ENCODE measurements at places on chromosomes 4 and X. TPM values are rescaled to one million over a fixed set of nuclear protein-coding genes. Genes with fewer than 3 reads are reported as not detected.

The PAGE2 gene
- not detected for total RNA-seq

The TMEM271 gene
- total RNA-seq = not detected

The SRP72 gene
- 76.9 TPM for total RNA-seq

The TIMM8A gene
- not detected for total RNA-seq

DNA sequence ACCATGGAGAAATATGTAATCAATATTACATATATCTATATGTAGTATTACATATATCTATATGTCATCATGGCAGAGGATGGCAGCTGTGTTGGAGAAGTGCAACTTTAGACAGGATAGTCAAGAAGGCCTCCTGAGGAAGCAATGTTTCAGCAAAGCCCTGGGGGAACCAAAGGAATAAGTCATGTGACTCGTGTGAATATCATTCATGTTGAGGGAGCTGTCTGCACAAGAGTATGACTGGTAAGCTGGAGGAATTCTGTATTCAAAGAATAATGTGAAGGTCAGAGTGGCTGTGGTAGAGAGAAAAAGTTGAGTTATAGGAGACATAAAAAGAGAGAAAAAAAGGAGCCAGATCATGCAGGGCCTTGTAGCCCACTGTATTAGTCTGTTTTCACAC is 92.9 kb upstream of the EDNRA start:
- DNase-seq = no peak

DNA sequence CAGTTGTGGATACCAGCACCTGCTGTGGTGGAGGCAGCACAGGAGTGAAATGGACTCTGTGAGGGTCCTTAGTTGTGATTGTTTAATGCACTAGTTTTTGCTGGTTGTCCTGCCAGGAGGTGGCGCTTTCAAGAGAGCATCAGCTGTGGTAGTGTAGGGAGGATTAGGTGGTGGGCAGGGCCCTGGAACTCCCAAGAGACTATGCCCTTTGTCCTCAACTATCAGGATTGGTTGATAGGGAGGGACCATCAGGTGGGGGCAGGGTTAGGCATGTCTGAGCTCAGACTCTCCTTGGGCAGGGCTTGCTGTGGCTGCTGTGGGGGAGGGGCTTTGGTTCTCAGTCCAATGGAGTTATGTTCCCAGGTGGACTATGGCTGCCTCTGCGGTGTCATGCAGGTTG is 121.9 kb downstream of the RRAGB start:
- no peak for DNase-seq

- no peak for DNase-seq
Measured at GRCh38 chrX:106341823-106342222, 173.7 kb downstream of the PWWP3B start.

DNA sequence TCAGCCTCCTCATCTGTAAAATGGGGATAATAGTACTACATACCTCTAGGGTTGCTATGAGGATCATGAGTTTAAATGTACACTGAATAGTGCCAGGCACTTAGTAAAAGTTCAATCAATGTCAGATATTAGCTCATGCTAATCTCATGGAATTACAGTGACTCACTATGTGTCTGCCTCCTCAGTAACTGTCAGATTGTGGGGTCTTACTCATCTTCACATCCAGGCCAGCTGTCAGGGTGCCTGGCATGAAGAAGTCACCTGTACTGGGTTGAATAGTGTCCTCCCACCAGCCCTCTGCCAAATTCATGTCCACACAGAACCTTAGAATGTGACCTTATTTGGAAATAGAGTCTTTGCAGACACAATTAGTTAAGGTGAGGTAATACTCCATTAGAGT is 54.3 kb upstream of the STIM2 start:
- DNase-seq = no peak

GRCh38 chr4:7559741-7560395 is 125.1 kb upstream of the PSAPL1 start:
- no peak for DNase-seq

DNA sequence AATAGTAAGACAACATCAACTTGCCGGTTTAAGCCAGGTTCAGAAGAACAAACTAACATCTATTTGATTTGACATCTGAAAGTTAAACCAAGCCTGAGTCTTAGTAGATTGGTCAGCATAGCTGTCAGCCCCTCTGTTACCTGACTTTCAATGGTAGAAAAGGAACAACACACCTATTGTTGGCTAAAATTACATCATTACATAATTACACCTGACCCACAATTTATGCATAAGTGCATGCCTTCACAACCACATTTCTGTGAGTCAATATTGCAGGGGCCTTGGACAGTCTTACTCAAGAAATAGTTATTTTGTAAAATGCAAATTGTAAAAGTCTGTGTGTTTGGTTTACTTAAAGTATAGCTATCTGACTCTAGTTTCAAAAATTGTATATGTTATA is 36.2 kb downstream of the EGFL6 start:
- DNase-seq = no peak

GRCh38 chr4:138399081-138399480 is 156.9 kb upstream of the SLC7A11 start:
- no peak for DNase-seq

DNA sequence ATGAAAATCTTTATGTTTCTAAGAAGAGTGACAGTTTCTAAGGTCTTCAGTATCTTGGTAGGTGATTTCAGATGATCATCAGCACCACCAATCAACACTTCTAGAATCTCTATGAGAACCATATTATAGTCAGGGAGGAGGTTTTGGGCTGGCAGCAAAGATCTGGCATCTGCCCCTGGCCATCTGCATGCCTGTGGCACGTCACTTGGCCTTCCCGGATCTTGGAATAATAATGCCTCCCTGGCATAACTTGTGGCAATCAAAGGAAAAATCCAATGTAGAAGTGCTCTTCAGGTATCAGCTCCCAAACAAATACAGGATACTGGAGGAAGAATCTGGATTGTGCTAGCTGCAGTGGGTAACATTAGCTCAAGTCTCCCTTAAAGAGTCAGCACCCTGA is 57.3 kb downstream of the RASL11B start:
- DNase-seq = no peak

GRCh38 chrX:153877571-153878261 is 8.3 kb downstream of the L1CAM start:
- DNase-seq = no peak

- no peak for DNase-seq
Measured at GRCh38 chrX:135454816-135455215, 33.1 kb downstream of the SMIM10L2A start.

DNA sequence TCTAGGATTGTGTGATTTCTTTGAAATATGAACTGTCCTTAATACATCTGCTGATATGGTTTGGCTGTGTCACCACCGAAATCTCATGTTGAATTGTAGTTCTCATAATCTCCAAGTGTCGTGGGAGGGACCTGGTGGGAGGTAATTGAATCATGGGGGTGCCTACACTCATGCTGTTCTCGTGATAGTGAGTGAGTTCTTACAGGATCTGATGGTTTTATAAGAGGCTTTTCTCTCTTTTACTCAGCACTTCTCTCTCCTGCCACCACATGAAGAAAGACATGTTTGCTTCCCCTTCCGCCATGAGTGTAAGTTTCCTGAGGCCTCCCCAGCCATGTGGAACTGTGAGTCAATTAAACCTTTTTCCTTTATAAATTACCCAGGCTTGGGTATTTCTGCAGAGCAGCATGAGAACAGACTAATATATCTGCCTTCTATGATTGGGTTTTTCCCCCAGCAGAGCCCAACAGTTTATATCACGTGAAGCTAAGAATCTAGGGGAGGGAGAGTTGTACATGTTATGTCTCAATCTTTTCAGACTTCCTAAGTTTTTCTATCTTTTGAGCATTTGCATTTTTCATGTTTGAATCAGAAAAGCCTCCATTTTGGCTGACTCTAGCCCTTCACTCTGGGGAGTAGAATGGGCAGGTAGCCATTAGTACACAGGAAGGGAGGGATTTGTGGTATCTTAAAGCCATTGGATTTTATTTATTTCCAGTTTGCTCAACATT is 58.9 kb downstream of the PLAC1 start:
- DNase-seq = peak; percentile 63

DNA sequence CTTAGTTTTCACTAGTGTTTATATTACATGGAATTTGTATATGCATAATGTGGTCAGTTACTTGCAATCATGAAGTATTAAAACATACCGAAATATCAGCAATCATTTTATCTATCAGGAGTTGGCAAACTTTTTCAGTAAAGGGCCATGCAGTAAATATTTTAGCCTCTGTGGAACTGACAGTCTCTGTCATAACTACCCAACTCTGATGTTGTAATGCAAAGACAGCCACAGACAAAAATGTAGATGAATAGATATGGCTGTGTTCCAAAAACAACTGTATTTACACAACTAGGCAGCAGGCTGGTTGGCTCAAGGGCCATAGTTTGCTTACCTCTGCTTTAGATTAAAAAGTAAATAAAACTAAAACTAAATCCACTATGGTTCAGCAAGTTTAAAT is 200.2 kb downstream of the HS3ST1 start:
- no peak for DNase-seq

GRCh38 chr4:2810388-2810787 is 17.5 kb downstream of the SH3BP2 start:
- no peak for DNase-seq

DNA sequence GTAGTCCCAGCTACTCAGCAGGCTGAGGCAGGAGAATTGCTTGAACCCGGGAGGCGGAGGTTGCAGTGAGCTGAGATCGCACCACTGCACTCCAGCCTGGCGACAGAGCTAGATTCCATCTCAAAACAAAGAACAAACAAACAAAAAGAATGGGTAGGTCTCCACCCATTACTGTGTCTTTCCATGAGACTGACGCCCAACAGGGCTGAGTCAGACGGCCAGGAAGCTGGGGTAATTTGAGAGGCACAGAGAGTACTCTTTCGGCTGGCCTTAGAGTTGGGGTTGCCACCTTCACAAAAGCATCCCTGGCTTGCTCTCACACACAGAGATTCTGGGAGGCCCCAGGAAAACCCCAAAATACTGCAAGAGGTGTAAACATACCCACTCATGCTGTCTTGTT is 72.0 kb upstream of the DHRSX start:
- DNase-seq = no peak

DNA sequence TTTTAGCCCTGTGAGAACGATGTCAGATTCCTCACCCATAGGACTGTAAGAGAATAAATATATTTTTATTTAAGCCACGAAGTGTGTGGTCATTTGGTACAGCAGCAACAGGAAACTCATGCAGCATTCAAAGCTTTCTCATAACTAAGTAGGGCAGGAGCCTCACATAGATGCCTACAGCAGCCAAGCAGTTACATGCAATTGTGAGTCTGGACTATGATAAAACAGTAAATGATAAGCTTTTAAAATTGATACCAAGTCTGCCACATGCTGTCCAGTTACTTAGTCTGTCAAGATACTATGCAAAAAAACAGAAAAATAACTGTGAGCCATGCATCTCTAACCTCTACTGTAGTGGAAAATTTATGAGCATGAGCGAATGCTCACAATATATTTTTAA is 359.6 kb downstream of the HS3ST1 start:
- no peak for DNase-seq

DNA sequence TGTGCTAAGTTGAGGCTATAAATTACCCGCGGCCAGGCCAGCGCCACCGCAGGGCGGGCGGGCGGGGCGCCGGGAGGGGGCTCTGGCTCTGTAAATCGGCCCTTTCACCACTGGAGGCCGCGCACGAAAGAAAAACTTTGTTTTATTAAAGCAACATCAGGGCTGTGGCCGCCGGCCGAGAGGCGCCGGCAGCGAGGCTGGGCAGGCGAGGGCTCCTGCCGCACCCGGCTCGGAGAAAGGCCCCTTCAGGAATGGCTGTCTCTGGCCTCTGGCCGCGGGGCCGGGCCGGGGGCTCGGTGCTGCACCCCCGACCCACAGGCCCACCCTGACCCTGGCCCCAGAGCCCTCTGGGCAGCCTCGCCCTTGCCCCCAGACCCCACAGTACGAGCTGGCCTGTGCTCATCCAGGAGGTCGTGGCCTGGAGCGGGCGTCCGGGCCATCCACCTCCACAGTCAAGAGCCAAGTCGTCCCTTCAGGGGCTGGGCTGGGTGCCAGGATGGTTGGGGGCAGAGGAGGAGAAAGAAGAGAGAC is 29.5 kb upstream of the FGFR3 start:
- peak; percentile 23 for DNase-seq

- DNase-seq = no peak
Measured at GRCh38 chr4:41057467-41057866, 156.9 kb downstream of the APBB2 start.

GRCh38 chr4:65344278-65344825 is 325.9 kb downstream of the EPHA5 start:
- no peak for DNase-seq

All from uterus (tissue), 4 donors.